CD14-positive monocyte (primary cell): ENCODE measurements at places on chromosomes 7 and 10. TPM values are rescaled to one million over a fixed set of nuclear protein-coding genes. Genes with fewer than 3 reads are reported as not detected.

DNA sequence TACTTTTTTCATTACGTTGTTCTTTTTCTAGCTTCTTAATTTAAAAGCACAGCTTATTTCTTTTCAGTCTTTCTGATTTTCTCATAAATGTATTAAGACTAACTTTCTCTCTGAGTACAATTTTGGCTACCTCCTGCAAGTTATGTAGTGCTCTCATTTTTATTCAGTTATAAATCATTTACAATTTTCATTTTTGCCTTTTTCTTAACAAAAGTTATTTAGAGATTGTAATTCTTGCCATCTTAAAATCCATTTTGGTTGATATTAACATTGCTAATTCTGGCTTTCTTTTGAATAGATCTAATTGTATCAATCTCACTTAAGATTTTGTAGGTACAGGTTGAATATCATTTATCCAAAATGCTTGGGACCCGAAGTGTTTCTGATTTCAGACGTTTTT, 97.2 kb upstream of the LRRC4 start:
- H3K27me3 ChIP-seq: peaks cover 2% of the 10 kb centered on the region
- DNase-seq: no peak
- no peak overlapping the region for H3K4me3 ChIP-seq

The CALHM1 gene
- not detected for polyA plus RNA-seq

GRCh38 chr10:101237982-101238731, 8.9 kb upstream of the LBX1 start:
- no peak for DNase-seq
- H3K27ac ChIP-seq: no peak overlapping the region
- no peaks in the 10 kb centered on the region for H3K36me3 ChIP-seq
- H3K4me3 ChIP-seq: no peak overlapping the region
- peaks cover 74% of the 10 kb centered on the region for H3K27me3 ChIP-seq
- H3K4me1 ChIP-seq: peaks cover 5% of the 10 kb centered on the region

The MAGI2 gene
- polyA plus RNA-seq: 0.11 TPM

DNA sequence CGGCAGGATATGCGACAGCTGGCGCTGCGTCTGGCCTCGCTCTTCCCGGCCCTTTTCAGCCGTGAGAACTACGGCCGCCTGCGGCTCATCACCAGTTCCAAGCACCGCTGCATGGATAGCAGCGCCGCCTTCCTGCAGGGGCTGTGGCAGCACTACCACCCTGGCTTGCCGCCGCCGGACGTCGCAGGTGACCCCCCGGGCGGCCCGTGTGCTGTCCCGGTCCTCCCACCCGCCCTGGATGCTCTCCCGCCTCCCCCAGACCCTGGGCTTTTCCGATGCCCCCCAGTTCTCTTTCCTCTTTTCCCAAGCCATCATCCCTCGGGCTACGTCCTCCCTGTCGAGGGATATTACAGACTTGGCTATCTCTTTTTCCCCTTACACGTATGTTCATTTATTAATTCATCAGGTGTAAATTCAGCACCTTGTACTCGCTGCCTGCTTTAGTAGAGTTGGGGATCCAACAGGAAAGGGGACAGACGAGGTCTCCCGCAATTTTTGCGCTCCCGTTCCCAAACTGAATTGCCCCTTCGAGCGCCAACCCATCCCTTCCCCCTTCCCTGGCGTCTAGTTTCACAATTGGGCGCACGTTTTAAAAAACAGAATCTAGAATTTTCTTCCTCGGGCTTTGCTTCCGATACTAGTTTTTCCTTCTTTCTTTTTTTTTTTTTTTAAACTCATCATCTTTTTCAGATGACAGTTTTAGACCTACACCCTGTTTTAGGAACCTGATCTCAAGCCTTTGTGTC, 846 bp downstream of the MINPP1 start:
- H3K4me1 ChIP-seq: peaks cover 12% of the 10 kb centered on the region
- H3K27ac ChIP-seq: peak overlapping the region; percentile 21
- no peaks in the 10 kb centered on the region for H3K27me3 ChIP-seq
- peaks cover 8% of the 10 kb centered on the region for H3K36me3 ChIP-seq
- peak overlapping the region; percentile 93 for H3K4me3 ChIP-seq

- H3K4me3 ChIP-seq: no peak overlapping the region
- DNase-seq: no peak
- H3K27ac ChIP-seq: no peak overlapping the region
- no peaks in the 10 kb centered on the region for H3K27me3 ChIP-seq
Observed at GRCh38 chr7:158396982-158397862, 190.4 kb downstream of the PTPRN2 start.

- H3K4me1 ChIP-seq: peaks cover 8% of the 10 kb centered on the region
- no peak overlapping the region for H3K4me3 ChIP-seq
- peaks cover 29% of the 10 kb centered on the region for H3K36me3 ChIP-seq
- no peak overlapping the region for H3K27ac ChIP-seq
- H3K27me3 ChIP-seq: no peaks in the 10 kb centered on the region
- no peak for DNase-seq
Observed at GRCh38 chr7:139758388-139758787, 19.4 kb downstream of the HIPK2 start.

The NEBL gene
- not detected in 2 replicates for polyA plus RNA-seq

The IGFBP3 gene
- polyA plus RNA-seq: not detected in 2 replicates

DNA sequence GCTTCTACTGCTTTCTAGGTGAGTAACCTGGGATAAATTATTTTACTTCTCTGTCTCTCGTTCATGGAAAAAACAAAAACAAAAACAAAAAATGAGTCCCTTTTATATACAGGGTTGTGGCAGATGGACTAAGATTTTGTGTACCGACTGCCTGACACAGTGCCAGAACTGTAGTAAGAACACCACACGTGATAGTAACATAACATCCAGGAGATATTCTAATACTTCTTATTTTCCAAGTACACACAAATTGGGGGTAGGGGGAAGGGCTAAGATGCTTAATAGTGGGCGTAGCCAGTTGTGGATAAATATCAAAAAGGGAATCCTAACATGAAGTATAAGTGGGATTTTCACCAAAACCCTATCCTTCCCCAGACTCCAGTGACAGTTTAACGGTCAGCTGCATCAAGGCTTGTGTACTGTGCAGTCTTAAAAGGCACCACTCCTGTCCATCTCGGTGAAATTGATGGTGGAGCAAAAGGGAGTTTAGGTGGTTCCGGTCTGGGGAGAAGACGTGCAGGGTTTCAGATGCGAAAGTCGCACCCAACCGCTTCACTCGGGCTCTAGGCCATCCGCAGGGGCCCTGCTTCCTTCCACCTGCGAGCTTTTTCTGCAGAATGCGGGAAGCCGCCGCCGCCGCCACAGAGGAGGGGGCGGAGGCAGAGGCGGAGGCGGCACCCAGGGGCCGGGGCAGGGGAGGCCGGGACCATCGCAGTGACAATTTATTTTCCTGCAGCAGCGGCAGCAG, at the start of gene STAMBPL1:
Gene STAMBPL1, plus strand, starts transcription at position 712 of the 748 bp plus-strand sequence. CDS start 21,464 bp downstream, outside the sequence.
- no peaks in the 10 kb centered on the region for H3K36me3 ChIP-seq
- no peaks in the 10 kb centered on the region for H3K27me3 ChIP-seq
- no peak for DNase-seq
- peak within 1 kb of the TSS; percentile 86 for H3K4me3 ChIP-seq

The SLC13A4 gene
- polyA plus RNA-seq: not detected in 2 replicates

DNA sequence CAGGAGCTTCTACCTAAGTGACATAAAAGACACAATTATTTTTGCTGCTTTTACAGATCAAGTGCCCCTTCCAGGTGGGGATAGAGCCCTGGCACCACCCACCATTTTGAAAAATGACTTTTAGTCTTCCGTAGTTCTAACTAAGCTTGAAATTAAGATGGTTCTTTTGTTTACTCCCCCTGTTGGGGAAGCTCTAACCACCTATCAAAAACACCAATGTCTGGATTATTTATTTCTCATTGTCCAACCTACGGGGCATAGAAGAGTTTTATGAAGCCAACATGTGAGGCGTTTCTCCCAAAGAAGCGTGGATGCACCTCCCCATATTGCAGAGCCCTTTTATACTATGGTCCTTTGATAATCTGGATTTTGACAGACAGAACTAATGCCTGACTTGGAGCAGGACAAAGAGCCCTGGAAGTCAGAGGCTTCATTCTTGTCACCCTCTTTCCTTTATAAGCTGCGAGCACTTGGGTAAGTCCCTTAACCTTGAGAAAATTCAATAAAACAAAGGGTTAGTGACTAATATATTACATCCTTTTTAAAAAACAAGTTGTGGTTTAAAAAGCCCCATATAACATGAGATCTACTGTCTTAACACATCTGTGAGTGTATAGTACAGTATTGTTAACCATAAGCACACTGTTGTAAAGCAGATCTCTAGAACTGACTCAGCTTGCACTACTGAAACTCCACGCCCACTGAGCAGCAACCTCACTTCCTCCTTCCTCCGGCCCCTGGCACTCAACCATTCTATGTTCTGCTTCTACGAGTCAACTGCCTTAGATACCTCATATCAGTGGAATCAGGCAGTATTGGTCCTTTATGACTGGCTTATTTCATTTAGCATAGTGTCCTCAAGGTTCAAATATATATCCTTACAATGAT, 67.5 kb downstream of the ATXN7L1 start:
- H3K4me1 ChIP-seq: peaks cover 30% of the 10 kb centered on the region
- peak; percentile 89 for DNase-seq
- H3K4me3 ChIP-seq: no peak overlapping the region

The PANK1 gene
- polyA plus RNA-seq: 0.31 TPM

The SPDYE16 gene
- 0.06 and 0.23 TPM in 2 replicates for polyA plus RNA-seq

DNA sequence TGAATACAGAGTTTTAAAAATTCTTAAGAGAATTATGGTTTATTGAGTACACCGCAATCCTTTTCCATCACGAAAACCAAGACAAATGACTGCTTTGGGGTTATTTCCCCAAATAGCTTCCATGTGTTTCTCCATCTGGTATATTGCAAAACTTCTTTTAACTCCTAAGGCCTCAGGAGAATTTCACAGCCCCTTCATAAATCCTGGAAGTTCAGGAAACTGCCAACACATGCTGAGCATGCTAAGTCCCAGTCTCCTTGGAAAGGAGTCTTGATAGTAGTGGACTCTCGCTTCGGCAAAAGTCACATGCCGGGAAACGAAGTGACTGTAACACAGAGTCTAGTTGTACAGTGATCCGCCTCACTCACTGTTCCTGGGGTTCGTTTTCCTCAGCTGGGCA, 88.1 kb upstream of the RSU1 start:
- DNase-seq: no peak
- H3K27me3 ChIP-seq: no peaks in the 10 kb centered on the region
- H3K4me1 ChIP-seq: peaks cover 10% of the 10 kb centered on the region

DNA sequence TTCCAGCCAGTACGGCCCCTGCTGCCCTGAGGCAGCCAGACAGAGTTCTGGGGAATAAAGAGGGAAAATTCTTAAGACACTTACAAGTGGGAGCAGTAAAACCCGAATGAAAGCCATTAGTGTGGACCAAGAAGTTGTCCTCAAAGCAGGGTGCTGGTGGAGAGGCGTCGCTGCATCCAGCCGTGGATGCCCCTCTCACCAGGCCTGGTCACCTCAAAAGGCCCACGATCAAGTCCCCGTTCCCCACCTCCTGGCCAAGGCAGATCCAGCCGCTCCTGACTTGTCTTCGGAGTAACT, 656 bp downstream of the VSTM4 start:
- no peak overlapping the region for H3K4me3 ChIP-seq
- no peaks in the 10 kb centered on the region for H3K36me3 ChIP-seq
- no peak for DNase-seq

- no peaks in the 10 kb centered on the region for H3K36me3 ChIP-seq
- no peaks in the 10 kb centered on the region for H3K27me3 ChIP-seq
- H3K4me3 ChIP-seq: no peak overlapping the region
Observed at GRCh38 chr7:146177301-146177700, 60.7 kb downstream of the CNTNAP2 start.

DNA sequence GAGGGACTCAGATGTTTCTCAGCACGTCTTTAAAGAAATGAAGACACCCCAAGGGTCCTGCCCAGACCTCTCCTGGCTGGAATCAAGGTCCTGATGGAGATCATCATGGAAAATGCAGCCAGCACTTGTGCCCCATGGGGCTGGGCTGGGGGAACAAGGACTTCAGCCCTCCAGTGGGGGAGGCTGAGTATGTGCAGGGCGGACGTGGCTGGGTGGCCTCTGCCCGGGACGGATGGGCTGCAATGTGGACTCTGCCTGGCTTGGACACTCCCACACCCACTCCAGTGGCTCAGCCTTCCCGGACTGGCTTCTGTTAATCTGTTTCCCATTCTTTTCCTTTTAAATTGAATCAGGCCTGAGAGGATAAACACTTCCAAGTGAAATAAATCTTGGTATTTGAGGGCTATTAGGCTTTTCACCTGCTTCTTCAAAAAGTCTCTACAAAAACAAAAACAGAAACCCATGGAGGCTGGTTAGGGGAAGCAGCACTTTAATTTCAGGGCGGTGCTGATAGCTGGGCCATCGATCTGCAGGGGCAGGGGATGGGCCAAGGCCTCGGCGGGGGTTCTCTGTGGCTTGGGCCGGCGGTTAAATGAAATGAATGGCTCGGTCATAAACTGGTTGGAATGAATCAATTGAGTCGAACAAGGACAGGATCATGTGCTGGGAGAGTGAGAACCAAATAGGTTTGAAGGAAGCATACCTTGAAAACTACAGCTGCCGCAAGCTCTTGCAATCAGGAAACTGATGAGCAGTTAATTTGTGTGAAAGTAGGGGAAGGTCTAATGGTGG, 51.4 kb downstream of the ADARB2 start:
- no peaks in the 10 kb centered on the region for H3K36me3 ChIP-seq
- H3K27ac ChIP-seq: no peak overlapping the region
- H3K4me1 ChIP-seq: no peaks in the 10 kb centered on the region

DNA sequence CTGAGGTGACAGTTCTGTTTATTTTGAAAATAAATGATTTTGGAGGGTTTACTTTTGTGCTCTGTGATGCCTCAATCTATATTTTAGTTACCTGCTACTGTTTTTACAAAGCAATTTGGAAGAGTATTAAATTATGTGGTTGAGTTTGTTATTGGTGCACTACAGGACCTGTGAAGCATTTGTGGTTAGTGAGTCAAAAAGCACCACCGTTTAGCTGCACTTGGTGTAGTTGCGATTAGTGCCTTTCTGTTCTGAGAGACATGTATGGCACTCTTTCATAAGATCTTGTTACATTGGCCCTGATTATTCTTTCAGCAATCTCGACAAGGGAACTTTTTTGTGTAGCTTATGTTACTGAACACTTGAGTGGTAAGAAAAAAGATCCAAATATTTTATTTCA, 132.2 kb downstream of the BBS9 start:
- H3K27me3 ChIP-seq: no peaks in the 10 kb centered on the region
- H3K4me3 ChIP-seq: no peak overlapping the region
- H3K4me1 ChIP-seq: no peaks in the 10 kb centered on the region
- no peak for DNase-seq

The MRM2 gene
- polyA plus RNA-seq: 32.5 TPM

- H3K27ac ChIP-seq: no peak overlapping the region
- no peak overlapping the region for H3K4me3 ChIP-seq
- H3K27me3 ChIP-seq: no peaks in the 10 kb centered on the region
- peaks cover 65% of the 10 kb centered on the region for H3K36me3 ChIP-seq
- peaks cover 56% of the 10 kb centered on the region for H3K4me1 ChIP-seq
Observed at GRCh38 chr7:29116361-29117200, 29.8 kb downstream of the CPVL start.

- DNase-seq: peak; percentile 69
- H3K27ac ChIP-seq: no peak overlapping the region
- H3K4me3 ChIP-seq: no peak overlapping the region
- H3K4me1 ChIP-seq: peaks cover 14% of the 10 kb centered on the region
- H3K27me3 ChIP-seq: no peaks in the 10 kb centered on the region
Observed at GRCh38 chr7:158541346-158542010, 46.1 kb downstream of the PTPRN2 start.

GRCh38 chr10:132641966-132642731, 104.6 kb downstream of the INPP5A start:
- H3K4me3 ChIP-seq: no peak overlapping the region
- H3K4me1 ChIP-seq: peaks cover 4% of the 10 kb centered on the region
- DNase-seq: no peak
- no peak overlapping the region for H3K27ac ChIP-seq

The DUS4L gene
- 1.6 TPM for polyA plus RNA-seq

- DNase-seq: peak; percentile 68
- H3K27me3 ChIP-seq: no peaks in the 10 kb centered on the region
- H3K4me1 ChIP-seq: peaks cover 7% of the 10 kb centered on the region
- no peak overlapping the region for H3K4me3 ChIP-seq
- H3K27ac ChIP-seq: no peak overlapping the region
Observed at GRCh38 chr7:41940760-41941343, 238.0 kb upstream of the INHBA start.
